ENCODE measurements at places on chromosomes 7 and 10.

DNA sequence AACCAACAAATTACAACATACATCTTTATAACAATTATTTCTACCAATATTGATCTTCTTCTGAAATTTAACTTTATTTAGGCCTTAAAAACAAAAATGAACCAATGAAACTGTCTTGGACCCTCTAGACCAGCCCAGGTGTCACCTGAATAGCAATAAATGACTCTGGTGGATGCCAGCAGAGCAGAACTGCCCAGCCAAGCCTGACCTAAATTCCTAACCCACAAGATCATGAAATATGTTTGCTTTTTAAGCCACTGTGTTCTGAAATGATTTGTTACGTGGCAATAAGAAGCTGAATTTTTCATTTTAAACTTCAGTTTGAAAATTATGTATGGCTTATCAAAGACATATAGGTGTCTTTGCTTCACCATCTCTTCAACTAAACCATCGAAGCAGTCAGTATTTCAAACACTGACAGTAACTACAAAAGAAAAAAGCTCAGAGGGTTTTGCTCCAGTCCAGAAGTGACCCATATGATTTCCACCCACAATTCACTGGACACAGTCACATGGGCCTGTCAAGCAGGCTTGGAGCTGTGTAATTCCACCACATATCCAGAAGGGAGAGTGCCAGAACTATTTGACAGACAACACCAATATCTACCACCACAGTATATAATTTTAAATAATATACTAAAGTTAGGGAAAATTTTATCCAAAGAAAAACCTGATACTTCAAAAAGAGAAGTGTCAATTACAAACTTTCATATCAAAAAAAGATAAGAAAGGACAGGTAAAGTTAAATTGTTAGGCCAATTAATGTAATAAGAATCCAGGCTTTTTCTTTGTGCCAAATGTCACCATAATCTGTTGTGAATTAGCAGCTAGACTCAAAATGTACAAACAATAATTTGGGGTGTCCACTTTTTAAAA lies 94.5 kb downstream of the KMT2C start:
- DNase-seq, result no peak

DNA sequence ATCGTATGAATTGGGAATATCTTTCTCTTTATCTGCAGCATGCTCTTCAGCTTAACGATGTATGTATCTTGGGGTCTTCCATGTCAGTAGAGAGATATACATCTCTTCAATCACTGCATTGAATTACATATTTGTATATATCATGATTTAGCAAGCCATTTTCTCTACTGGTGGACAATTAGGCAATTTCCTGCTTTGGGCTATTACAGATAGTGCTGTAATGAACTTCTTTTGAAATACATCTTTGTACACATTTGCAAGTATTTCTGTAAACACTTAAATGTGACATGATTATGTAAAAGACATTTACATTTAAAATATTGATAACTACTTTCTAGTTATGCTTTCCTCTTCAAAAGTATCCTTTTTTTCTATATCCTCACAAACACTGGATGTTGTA lies 199.0 kb downstream of the PPP1R9A start:
- no peak for DNase-seq

DNA sequence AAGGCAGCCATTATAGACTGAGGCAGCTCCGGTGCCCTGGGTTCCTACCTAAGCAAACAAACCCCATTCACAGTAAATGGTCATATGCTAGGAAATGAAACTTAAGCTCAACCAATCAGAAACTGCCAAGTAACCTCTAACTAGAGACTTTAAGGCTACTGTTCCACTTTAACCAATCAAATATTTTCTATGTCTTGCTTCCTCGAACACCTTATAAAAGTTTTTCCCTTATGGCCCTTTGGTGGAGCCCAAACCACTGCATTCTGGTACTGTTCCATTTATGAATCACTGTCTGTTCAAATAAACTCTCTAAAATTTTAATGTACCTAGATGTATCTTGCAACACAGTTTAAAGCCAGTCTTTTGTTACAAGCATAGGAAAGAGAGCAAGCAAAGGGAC lies 361.1 kb downstream of the HGF start:
- no peak for DNase-seq

DNA sequence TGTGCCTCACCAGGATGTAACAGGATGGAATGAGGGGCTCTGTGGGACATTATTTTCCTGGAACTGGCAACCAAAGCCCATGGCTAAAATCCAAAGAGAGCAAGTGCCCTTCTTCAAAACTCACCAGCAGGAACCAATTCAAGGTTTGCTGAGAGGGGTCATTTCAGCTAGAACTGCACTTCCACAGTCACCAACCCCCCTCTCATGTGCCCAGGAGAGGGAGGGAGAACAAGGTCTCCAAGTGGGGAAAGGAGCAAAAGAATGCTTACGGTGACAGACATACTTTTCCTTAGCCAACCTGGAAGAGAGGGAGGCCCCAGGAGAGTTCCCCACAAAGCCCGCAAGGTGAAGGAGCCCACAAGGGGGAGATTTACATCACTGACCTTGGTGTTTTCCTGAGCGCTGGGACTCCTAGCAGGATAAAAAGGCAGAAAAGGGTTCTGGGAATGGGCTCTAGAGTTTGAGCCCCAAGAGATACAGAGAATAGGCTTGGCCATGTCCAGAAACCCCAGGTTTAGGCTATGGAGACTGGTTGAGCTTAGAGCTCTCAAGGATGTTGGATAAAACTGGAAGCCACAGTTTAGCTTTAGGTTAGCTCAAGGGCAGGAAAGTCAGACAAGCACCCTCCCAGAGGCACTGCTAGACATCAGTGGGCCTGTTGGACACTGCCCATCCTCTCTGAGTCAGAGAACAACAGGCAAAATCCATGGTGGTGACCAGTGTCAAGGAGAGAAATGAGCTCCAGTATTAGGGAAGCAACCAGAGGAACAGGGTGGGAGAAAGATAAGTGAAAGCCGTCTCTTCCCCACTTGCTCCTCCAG lies 63.9 kb upstream of the GHITM start:
- no peak for DNase-seq

DNA sequence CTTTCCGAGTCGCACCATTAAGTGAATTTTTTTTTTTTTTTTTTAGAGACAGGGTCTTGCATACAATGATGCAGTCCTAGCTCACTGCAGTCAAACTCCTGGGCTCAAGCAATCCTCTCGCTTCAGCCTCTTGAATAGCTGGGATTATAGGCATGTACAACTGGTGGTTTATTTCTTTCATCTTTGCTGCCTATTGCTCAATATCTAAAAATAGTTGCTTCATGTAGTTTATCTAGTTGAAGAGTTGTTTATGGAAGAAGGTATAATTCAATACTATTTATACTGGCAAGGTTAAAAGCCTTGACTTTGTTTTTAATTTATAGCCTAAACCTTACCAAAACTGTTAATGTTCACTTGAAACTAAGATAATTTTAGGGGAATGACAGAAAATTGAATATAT lies 66.9 kb downstream of the SEMA3D start:
- DNase-seq, result no peak

DNA sequence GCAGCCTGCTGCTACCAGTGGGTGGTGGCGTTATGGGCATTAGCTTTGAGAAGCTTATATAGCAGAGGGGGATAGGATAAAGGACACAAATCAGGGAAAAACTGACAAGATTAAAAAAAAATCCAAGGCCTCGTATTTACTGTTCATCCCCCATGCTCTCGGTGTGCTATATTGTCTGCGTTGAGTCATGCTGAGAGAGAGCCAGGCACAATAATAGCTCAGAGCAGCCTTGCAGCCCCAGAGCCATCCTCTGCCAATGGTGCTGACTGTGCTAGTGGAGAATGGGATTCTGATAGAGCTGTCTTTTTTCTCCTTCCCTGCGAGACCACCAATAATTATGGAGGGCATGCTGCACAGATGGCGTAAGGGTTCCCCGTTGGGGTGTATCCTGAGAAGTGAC lies 51.7 kb upstream of the FZD1 start:
- DNase-seq, result no peak

- peak; percentile 79 for DNase-seq
Measured at GRCh38 chr10:99620711-99621453, 643 bp upstream of the SLC25A28 start.

GRCh38 chr7:37285706-37286453 lies 162.8 kb downstream of the ELMO1 start:
- DNase-seq, result no peak

GRCh38 chr10:120861178-120861855 lies 10.2 kb downstream of the WDR11 start:
- no peak for DNase-seq

DNA sequence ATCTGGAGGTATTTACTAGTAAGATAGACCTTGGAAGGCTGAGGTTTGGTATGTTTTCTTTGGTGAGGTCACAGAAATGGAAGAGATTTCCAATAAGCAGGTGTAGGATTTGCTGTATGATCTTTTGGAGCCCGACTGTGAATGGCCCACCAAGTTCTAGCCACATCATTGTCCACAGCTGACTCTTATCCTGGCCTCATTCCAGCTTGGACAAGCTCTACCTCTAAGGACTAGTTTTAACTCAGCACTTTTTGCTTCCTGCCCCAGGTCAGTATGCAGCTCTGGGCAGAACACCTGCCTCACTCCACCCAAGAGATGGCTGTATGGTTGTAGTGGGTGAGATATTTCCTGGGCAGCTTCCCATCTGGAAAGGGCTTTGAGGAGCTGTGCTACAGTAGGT lies 6.1 kb upstream of the CPA4 start:
- DNase-seq, result no peak

DNA sequence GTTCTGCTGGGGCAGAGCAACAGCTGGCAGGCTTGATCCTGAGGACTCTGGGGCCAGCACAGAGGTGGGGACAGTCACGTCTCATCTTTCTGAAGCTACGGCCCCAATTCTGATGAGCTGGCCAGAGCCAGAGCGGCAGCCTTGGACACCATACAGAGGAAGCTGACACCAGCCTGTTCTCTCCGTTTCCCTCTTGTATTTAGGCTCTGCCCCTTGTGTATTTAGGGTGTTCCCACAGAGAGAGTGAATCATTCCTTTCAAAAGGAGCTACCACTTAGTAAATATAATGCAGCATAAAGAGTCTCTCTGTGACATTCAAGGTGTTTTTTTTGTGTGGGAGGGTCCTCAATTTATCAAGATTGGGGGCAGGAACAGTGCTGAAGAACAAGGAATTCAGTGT lies 109.2 kb downstream of the ZNF248 start:
- DNase-seq, result no peak

DNA sequence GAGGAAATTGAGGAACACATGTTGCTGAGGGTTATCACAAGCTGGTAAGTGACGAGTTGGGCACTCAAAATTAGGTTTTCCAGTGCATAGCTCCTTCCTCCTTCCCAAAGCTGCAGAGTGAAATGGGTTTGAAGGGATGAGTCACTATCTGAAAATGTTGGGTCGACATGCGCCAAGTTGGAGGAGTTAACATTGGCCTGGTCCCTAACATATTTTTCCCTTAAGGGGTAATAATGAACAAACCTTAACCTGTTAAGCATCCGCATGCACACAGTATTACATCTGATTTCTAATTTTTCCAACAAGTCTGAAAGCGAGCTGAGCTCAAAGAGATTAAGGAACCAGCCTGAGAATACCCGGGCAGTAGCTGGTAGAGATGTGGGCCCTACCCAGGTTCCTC lies 20.7 kb upstream of the TECTB start:
- DNase-seq, result no peak

DNA sequence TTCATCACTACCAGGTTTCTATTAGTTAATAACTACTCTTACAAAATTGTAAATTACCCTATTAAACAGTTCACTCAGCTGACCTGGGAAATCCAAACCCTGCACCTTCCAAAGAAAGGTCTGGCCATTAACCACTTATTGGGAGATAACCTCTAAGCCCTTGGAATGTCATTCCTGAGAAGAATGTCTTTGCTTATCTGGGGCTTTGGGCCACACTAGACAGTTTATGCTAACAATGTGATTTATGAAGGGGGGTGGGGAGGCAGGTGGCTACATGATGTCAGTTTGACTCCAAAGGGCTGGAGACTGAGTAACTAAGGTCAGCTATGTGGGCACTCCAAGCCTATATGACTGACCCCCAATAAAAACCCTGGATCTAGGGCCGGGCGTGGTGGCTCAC lies 50.7 kb downstream of the AKR1D1 start:
- no peak for DNase-seq

DNA sequence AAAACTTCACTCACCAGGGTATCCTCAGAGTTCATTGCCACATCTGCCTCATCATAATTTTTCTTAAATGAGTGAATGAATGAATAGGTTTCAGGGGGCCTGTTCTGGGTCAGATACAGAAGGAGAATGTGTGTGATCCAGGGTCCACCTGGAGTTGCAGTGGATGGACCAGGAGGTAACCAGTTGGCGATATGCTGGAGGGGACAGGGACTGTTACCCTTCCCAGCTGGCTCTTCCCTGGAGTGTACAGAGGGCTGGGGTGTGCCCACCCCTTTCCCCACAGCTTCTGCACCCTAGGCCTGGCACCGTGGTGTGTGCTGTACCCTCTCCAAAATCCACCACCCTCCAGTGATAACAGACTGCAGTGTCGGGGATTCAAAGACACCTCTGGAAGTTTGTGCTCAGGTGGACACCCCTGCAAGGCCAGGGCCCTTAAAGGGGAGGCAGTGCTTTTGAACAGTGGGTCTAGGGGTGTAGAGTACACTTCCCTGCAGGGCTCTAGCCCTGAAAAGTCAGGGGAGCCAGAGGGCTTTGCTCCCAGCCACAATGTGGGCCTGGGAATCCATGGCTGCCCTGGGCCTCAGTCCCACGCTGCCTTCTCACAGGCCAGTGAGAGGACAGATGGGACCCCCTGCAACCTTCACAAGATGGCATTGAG lies 134.4 kb upstream of the UNC5B start:
- no peak for DNase-seq

GRCh38 chr7:104225451-104225850 lies 17.6 kb upstream of the ORC5 start:
- DNase-seq, result no peak

- no peak for DNase-seq
Measured at GRCh38 chr10:125083576-125083920, 76.8 kb downstream of the CTBP2 start.

- DNase-seq, result no peak
Measured at GRCh38 chr7:29599026-29599425, 35.4 kb downstream of the PRR15 start.

- no peak for DNase-seq
Measured at GRCh38 chr10:32846974-32847373, 111.1 kb downstream of the ITGB1 start.

- DNase-seq, result no peak
Measured at GRCh38 chr10:61076572-61077114, 132.7 kb upstream of the RHOBTB1 start.

DNA sequence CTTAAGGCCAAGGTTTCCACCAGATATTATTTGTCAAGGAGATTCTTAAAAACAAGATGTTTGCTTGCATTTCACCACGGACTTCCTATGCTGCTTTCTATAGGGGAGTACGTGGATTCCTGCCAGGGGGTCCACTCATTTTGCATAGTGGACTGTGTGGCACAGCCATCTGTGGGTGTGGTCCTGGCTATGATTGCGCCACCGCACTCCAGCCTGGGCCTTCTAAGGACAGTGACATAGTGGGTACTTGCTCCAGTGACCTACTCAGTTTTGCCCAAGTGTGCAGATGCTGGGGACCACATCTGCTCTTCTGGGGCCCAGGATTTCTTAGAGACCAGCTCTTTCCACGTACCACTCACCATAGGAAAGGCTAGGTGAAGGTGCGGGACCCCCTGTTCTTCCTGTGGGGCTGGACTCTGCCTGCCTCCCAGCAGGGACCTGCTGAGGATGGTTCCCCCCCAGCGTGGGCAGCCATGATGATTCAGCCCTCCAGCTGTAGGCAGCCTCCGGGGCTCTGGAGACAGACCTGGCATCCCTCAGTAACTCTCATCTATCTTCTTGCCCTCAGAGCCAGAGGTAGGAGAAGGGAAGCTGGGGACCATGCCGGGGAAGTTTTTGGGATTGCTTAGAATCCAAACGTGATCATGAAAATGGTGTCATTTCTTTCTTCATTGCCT lies 42.9 kb downstream of the HK1 start:
- DNase-seq, result no peak

GRCh38 chr10:110311357-110311949 lies 6.7 kb upstream of the SMNDC1 start:
- no peak for DNase-seq

Data from stimulated activated CD8-positive, alpha-beta memory T cell treated with anti-CD3 and anti-CD28 coated beads, Interleukin-2, amount 100 ng/mL, for 1 hour (primary cell).